ENCODE measurements at places on chromosomes 3 and 15. TPM values are rescaled to one million over a fixed set of nuclear protein-coding genes. Genes with fewer than 3 reads are reported as not detected.

- H3K27me3 ChIP-seq: no peaks in the 10 kb centered on the region
- no peak for DNase-seq
- H3K4me3 ChIP-seq: no peak overlapping the region
- no peaks in the 10 kb centered on the region for H3K36me3 ChIP-seq
- H3K4me1 ChIP-seq: no peaks in the 10 kb centered on the region
- H3K27ac ChIP-seq: no peak overlapping the region
These were observed 458.6 kb upstream of the ZNF385D start for GRCh38 chr3:22209578-22209977.

DNA sequence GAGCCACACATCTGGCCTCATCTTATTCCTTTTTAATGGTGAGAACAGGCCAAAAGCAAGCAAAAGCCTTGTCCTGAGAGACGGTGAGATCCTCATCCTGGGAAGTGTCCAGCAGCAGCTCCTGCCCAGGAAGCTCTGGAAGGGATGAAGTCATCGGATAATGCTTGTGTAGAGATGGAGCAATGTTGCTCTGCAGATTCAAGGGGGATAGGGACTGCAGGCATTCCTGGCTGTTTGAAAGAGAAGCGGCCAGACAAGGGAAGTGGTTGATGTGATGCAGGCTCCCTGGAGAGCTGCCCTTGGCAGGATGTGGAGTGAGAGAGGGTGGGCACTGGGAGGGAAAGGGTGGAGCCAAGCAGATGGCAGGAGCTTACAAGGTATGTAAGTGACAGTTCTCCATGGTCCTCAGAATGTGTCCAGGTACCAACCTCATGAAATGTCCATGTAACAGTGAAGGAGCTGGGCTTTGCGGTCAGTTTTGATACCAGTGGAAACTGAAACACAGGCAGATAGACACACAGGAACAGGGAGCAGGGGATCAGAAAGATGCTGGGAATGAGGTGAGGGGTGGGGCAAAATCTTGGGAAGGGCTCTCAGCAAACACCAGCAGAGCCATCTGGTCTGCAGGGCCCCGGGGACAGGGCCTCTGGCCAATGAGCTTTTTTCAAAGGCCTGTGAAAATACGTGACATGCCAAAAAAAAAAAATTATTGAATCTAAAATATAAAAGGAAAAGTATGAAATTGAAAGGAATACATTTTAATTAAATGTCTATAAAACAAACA lies 32.2 kb upstream of the LACTB start:
- no peaks in the 10 kb centered on the region for H3K4me1 ChIP-seq
- DNase-seq: no peak
- no peaks in the 10 kb centered on the region for H3K36me3 ChIP-seq
- no peak overlapping the region for H3K27ac ChIP-seq
- H3K4me3 ChIP-seq: no peak overlapping the region

- no peaks in the 10 kb centered on the region for H3K27me3 ChIP-seq
- DNase-seq: no peak
- no peak overlapping the region for H3K4me3 ChIP-seq
These were observed 77.2 kb downstream of the MYO1E start for GRCh38 chr15:59295261-59296001.

DNA sequence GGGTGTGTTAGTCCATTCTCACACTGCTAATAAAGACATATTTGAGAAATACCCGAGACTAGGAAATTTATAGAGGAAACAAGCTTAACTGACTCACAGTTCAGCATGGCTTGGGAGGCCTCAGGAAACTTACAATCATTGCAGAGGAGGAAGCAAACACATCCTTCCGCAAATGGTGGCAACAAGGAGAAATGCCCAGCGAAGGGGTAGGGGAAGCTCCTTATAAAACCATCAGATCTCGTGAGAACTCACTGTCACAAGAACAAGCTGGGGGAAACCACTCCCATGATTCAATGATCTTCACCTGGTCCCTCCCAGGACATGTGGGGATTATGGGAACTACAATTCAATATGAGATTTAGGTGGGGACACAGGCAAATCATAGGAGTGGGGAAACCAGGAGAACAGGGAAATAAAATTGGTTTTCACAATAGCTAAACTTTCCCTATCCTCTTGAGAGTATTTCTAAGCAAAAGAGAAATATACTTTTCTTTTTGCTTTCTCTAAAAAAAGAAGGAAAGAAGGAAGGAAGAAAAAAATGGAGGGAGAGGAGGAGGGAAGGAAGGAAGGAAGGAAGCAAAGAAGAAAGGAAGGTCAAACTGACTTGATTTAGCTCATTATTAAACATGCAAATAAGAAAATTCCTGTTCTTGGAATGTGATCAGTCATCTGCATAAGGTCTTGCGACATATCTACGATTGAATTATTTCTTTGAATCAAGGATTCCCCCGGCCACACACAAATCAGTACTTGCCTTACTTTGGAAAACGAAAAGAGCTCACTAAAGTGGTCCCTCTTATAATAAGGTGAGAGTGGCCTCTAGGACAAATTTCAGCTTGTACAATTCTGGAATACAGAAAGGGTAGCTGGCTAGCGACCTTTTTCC lies 75.2 kb downstream of the LIPC start:
- H3K4me1 ChIP-seq: no peaks in the 10 kb centered on the region
- H3K27me3 ChIP-seq: no peaks in the 10 kb centered on the region
- H3K36me3 ChIP-seq: no peaks in the 10 kb centered on the region
- no peak overlapping the region for H3K27ac ChIP-seq

DNA sequence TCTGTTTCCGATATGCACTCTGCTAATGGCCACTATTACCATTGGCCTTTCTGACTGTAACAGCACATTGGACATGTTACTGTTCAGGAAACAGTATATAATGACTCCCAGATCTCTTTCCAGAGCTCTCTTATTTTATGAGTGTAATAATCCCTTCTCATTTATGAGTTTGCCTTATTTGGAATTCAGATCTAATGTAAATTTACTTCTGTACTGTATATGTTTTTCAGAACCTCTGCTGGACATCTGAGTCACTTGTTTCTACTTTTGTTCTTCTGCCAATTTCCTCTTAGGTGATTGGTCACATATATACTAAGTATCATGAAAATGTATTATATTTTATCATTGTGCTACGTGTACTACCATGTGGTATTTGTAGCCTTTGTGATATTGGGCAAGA lies 30.5 kb downstream of the RSRC1 start:
- no peaks in the 10 kb centered on the region for H3K36me3 ChIP-seq
- H3K4me1 ChIP-seq: no peaks in the 10 kb centered on the region
- H3K4me3 ChIP-seq: no peak overlapping the region

DNA sequence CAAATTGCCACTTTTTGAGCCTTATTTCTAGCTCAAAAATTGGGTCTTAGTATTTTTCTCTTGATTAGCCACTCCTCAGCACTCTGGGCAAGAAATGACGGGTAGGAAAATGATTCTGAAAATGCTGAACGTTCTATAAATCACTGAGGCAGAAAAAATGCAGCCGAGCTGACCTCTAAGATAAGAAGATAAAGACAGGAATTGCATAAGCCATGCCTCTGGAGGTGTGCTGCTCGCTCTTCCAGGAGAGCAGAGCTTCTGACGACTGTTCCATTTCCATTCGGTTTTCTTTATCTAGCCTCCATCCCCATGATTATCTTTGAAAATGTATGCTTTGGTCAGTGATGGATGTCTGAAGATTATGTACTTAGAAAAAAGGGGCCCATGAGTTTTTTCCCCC lies 558.8 kb upstream of the ADAMTS9 start:
- no peaks in the 10 kb centered on the region for H3K36me3 ChIP-seq
- H3K27me3 ChIP-seq: no peaks in the 10 kb centered on the region
- H3K4me1 ChIP-seq: no peaks in the 10 kb centered on the region
- no peak for DNase-seq
- H3K27ac ChIP-seq: no peak overlapping the region

- H3K27ac ChIP-seq: no peak overlapping the region
- H3K27me3 ChIP-seq: no peaks in the 10 kb centered on the region
- DNase-seq: no peak
- H3K36me3 ChIP-seq: no peaks in the 10 kb centered on the region
- H3K4me1 ChIP-seq: no peaks in the 10 kb centered on the region
- H3K4me3 ChIP-seq: no peak overlapping the region
These were observed 301.5 kb downstream of the PYDC2 start for GRCh38 chr3:191762323-191762960.

- no peaks in the 10 kb centered on the region for H3K27me3 ChIP-seq
- DNase-seq: no peak
- H3K4me3 ChIP-seq: no peak overlapping the region
These were observed 130.3 kb downstream of the NR1I2 start for GRCh38 chr3:119912220-119912619.

- no peaks in the 10 kb centered on the region for H3K27me3 ChIP-seq
- H3K36me3 ChIP-seq: peaks cover 16% of the 10 kb centered on the region
- DNase-seq: no peak
These were observed 6.1 kb downstream of the NBEAL2 start for GRCh38 chr3:46985588-46985987.

DNA sequence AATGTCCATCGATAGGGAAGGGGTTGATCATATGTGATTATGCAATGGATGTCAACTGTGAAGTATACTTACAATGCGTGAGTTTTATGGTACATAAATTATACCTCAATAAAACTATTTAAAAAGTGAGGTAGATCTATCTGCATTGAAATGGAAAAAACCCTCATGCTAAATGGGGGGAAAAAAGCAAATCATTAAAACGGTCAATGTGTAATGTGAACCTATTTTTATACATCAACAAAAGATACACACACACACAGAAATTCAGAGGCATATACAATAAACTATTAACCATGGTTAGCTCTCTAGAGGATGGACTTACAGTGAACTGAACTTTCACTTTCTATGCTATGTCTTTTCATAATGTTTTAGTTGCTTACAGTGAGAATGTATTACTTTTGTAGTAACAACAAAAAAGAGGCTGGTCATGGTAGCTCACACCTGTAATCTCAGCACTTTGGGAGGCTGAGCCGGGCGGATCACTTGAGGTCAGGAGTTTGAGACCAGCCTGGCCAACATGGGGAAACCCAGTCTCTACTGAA lies 23.1 kb downstream of the STIMATE start:
- H3K36me3 ChIP-seq: no peaks in the 10 kb centered on the region
- peaks cover 4% of the 10 kb centered on the region for H3K4me1 ChIP-seq
- no peaks in the 10 kb centered on the region for H3K27me3 ChIP-seq
- H3K4me3 ChIP-seq: no peak overlapping the region
- no peak for DNase-seq
- no peak overlapping the region for H3K27ac ChIP-seq

GRCh38 chr3:94172695-94173310 lies 109.9 kb downstream of the NSUN3 start:
- no peaks in the 10 kb centered on the region for H3K36me3 ChIP-seq
- no peak overlapping the region for H3K27ac ChIP-seq
- no peaks in the 10 kb centered on the region for H3K4me1 ChIP-seq
- DNase-seq: no peak
- no peak overlapping the region for H3K4me3 ChIP-seq

DNA sequence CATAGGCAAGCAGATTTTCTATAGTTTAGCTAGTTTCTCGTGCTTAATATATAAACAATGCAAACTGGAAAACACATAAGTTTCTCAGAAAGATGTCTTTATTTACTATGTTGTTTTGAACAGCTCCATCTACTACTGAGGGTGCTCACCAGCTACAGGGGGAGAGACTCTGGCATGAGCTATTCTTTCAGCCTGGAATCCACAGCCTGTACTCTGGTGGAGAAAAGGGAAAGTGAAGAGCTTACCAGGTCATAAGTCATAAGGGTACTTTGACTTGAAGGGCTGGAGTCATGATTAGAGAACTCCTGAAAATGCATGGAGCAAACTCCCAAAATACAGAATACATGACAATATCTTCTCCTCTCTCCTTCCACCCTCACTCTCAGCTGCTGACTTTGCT lies 4.4 kb upstream of the AVEN start:
- no peak for DNase-seq
- no peaks in the 10 kb centered on the region for H3K36me3 ChIP-seq
- H3K27ac ChIP-seq: no peak overlapping the region
- H3K4me1 ChIP-seq: no peaks in the 10 kb centered on the region
- no peak overlapping the region for H3K4me3 ChIP-seq
- no peaks in the 10 kb centered on the region for H3K27me3 ChIP-seq

GRCh38 chr3:170361711-170362110 lies 4.2 kb downstream of the SKIL start:
- H3K36me3 ChIP-seq: no peaks in the 10 kb centered on the region
- H3K27ac ChIP-seq: no peak overlapping the region
- no peak for DNase-seq
- peaks cover 12% of the 10 kb centered on the region for H3K4me1 ChIP-seq

- H3K4me3 ChIP-seq: no peak overlapping the region
- no peaks in the 10 kb centered on the region for H3K27me3 ChIP-seq
These were observed 8.0 kb upstream of the TMEM212 start for GRCh38 chr3:171835116-171835515.

DNA sequence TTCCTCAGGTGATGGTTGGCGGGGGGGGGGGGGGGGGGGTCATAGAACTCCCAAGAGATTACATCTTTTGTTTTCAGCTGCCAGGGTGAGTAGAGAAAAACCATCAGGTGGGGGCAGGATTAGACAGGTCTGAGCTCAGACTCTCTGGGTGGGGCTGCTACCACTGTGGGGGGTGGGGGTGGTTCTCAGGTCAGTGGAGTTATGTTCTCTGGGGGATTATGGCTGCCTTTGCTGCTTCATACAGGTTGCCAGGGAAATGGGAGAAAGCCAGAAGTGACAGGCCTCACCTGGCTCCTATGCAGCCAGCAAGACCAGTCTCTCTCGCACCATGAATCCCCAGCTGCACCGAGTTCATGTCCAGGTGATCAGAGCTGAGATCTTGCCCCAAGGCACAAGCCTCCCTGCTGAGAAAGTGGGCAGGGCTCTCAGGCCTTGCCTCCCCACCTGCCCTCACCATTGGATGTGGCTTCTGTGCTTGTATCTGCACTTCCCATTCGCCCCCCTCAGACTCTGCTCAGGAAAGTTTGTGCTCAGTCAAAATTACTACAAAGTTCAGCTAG lies 828.1 kb downstream of the MCTP2 start:
- no peaks in the 10 kb centered on the region for H3K4me1 ChIP-seq
- no peaks in the 10 kb centered on the region for H3K36me3 ChIP-seq
- H3K27ac ChIP-seq: no peak overlapping the region
- no peaks in the 10 kb centered on the region for H3K27me3 ChIP-seq
- H3K4me3 ChIP-seq: no peak overlapping the region

- peaks cover 6% of the 10 kb centered on the region for H3K27me3 ChIP-seq
- no peak overlapping the region for H3K4me3 ChIP-seq
- H3K4me1 ChIP-seq: no peaks in the 10 kb centered on the region
These were observed 3.3 kb upstream of the SKIC8 start for GRCh38 chr15:78302579-78303312.

The TTBK2 gene
- total RNA-seq: 5.0 TPM

The REC114 gene
- total RNA-seq: not detected

The SLC24A5 gene
- total RNA-seq: not detected

The LIPH gene
- total RNA-seq: 3.7 TPM

The RASGRF1 gene
- 2.9 TPM for total RNA-seq

The GPR15 gene
- 0.15 TPM for total RNA-seq

The ATP8B4 gene
- total RNA-seq: 0.55 TPM

The GUCA1C gene
- 21.0 TPM for total RNA-seq

The LRRN1 gene
- total RNA-seq: 2.3 TPM

The CCR9 gene
- 0.12 TPM for total RNA-seq

The TLR9 gene
- total RNA-seq: 0.03 TPM

The POLR2H gene
- 21.7 TPM for total RNA-seq

All from pancreas (tissue), 10 donors.